ENCODE measurements at places on chromosomes 4 and X.

DNA sequence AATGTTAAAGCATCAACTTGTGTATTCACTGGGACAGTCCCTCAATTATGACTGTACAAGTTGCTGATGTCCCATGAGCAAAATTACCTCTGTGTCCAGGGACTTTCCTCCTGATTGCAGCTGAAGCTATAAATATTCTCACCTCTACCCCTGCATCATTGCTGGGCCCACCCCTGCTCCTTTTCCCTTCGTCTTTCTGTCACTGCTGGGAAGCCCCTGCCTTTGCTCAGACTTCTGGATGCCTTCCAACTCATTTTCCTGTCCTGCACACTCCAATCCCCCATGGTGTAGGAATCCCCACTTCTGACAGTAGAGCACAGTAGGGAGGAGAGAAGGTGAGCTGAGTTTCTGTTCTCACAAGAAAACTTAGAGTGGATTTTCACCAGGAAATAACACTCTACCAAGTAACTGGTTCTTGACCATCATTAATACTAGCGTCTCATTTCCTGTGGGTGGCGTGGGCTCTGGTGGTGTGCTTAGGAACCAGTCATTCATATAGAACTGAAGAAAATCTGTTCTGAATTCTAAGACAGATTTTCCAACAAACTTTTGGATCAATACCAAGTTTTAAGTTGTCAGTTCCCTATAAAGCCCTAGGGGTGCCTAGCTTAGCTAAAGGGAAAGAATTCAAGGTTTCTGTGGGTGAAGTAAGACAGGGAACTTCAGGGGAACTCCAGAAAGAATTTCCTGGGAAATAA, 136.2 kb upstream of the MED14 start:
- no peak for DNase-seq

DNA sequence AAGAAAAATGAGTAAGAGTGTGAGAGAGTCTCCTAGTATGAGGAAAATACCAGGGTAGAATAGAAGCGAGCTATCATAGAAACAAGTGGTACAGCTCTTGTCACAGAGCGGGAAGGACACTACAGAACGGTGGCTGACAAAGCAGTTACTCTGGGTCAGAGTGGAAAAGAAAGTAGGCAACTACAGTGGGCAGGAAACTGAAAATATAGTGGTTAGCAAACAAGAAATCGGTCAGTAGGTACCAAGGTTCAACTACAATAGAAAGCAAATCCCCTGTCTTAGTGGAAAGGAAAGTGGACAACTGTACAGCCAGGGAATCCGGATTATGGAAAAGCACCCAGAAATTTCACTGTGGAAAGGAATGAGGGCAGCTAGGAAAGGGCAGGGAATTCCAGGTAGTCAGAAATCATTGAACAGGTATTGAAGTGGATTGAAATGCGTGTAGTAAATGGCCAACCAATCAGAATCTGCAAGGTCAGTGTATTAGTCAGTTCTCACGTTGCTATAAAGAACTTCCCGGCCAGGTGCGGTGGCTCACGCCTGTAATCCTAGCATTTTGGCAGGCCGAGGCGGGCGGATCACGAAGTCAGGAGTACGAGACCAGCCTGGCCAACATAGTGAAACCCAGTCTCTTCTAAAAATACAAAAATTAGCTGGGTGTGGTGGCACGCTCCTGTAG, 219.6 kb upstream of the DIAPH2 start:
- peak; percentile 24 for DNase-seq

DNA sequence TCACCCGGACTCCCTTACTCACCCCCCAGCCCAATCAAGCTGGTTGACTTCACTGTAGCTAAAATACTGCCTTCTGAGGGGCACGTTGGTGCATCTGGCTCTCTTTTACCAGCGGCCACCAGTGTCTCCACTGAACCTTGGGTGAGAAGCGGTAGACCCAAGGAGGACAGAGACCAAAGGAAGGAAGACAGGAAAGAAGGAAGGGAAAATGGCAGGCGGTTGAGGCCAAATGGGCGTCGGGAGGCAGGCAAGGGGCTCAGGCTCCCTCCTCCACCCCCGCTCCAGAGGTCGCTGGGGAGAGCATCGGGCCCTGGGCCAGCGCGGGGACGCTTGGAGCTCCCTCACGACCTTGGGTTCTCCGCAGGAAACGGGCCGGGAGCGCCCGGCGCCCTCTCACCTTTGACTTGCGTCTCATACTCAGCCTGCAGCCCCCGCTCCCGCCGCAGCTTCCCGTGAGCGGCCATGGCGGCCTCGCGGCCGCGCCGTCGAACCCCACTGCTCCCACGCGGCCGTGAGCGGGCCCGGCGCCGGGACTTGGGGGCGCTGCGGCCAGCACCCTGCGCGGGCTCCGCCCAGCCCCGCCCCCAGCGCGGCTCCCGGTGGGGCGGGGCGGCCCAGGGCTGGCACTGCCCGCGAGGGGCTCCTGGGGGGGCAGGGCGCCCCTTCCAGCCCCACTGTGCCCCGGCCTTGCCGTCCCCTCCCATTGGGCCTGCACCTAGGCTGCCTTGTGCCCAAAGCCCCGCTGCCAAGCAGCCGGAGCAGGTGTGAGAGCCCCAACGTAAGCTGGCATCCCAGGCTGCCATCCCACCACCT, at the start of gene ARHGAP4:
TSS of gene ARHGAP4 (minus strand) at position 526 of the 813 bp plus-strand sequence. CDS start at position 464, 62 bp downstream.
- DNase-seq: peak; percentile 58

DNA sequence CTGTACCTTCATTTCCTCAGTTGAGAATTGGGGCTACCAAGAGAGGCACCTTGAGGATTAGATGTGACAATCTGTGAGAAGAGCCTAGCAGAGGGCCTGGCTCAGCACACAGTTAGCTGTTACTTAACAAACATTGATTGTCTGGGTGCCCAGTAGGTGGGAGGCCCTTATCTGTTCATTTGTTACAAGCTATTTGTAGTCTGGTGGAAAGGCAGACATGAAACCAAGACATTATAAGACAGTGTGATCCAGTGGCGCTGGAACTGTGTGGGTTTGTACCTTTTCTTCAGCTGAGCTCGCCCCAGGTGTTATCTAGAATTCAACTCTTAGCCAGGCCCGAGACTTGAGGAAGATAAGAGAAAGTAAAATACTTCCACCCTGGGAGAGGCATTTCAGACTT, 16.9 kb downstream of the AKAP4 start:
- no peak for DNase-seq

- no peak for DNase-seq
Measured at GRCh38 chr4:152944666-152945320, 8.7 kb downstream of the FHDC1 start.

DNA sequence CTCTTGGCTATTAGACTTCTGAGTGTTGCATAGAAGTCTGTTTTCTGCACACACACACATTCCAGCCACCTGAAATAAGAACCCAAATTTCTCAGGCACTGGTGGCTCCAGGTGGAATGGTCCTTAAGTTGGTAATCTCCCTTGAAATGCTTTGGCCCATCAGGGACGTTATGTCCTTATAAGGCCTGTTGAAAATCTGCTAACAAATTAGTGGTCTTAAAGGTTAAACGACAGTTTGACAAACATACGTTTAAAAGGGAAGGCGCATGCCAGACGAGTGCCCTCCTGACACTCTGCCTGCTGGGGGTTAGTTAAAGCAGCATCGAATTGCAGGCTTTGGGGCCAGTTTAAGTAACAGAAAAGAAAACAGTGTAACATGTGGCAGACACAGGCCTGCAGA, 125.0 kb downstream of the TBX22 start:
- DNase-seq: no peak

GRCh38 chr4:103289186-103289585, 91.0 kb upstream of the CENPE start:
- DNase-seq: no peak

DNA sequence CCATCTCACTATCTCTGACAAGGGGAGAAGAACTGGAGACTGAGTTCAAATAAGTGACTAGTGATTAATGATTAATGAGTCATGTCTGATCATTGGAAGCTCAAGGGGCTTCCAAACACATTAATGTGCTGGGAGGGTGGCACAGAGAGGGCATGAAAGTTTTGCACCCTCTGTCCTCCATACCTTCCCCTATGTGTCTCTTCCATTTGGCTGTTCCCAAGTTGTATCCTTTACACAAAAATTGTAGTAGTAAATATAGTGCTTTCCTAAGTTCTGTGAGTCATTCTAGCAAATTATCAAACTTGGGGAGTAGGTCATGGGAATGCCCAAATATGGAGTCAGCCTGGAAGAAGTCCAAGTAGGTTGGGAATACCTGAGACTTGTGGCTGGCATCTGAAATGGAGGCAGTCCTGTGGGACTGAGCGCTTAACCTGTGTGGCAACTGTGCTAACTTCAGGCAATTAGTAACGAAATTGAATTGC, 4.1 kb upstream of the FAM200B start:
- no peak for DNase-seq

GRCh38 chr4:33411182-33411581, 2691.0 kb downstream of the PCDH7 start:
- DNase-seq: no peak

All from MM.1S (cell line).